H54 (cell line): ENCODE measurements at places on chromosomes 7 and 10.

GRCh38 chr10:93999401-93999851 is 5.7 kb downstream of the PLCE1 start:
- no peak for DNase-seq

- DNase-seq, result no peak
Measured at GRCh38 chr10:30455816-30456215, 21.8 kb downstream of the MAP3K8 start.

GRCh38 chr7:100080907-100081534 is 502 bp downstream of the ZNF3 start:
- DNase-seq, result no peak

GRCh38 chr7:118573085-118573484 is 348.6 kb downstream of the ANKRD7 start:
- no peak for DNase-seq

DNA sequence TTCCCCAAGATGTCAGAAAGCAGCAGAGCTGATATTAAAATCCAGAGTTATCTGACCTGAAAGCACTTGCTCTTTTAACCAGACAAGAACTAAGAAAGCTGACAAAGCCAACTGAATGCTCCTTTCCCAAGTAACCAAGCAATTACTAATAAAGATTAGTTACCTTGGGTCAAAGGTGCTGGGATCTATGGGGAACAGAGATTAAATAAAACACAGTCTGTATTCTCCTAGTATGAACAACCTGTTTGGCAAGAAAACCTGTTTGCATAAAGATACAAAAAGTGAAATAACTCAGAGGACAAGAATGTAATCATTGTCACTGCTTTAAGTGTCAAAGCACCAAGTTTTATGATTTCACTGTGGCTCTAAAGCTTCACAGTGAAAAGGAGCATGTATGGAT is 35.7 kb downstream of the ITPRID1 start:
- DNase-seq, result no peak

DNA sequence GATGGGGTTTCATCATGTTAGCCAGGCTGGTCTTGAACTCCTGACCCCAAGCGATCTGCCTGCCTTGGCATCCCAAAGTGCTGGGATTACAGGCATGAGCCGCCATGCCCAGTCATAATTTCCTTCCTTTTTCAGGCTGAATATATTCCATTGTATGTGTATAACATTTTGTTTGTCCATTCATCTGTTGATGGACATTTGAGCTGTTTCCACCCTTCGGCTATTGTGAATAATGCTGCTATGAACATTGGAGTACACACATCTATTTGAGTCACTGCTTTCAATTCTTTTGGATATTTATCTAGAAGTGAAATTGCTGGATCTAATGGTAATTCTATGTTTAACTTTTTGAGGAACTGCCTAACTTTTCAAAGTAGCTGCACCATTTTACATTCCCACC is 34.6 kb downstream of the TLX1 start:
- no peak for DNase-seq

GRCh38 chr10:31723106-31723750 is 205.4 kb downstream of the ARHGAP12 start:
- no peak for DNase-seq

GRCh38 chr7:37532636-37533035 is 84.0 kb upstream of the ELMO1 start:
- no peak for DNase-seq

DNA sequence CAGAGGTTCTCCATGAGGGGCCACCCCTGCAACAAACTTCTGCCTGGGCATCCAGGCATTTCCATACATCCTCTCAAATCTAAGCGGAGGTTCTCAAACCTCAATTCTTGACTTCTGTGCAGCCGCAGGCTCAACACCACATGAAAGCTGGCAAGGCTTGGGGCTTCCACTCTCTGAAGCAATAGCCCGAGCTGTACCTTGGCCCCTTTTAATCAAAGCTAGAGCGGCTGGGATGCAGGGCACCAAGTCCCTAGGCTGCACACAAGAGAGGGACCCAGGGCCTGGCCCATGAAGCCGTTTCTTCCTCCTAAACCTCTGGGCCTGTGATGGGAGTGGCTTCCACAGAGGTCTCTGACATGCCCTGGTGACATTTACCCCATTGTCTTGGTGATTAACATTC is 43.8 kb downstream of the CDHR3 start:
- no peak for DNase-seq

DNA sequence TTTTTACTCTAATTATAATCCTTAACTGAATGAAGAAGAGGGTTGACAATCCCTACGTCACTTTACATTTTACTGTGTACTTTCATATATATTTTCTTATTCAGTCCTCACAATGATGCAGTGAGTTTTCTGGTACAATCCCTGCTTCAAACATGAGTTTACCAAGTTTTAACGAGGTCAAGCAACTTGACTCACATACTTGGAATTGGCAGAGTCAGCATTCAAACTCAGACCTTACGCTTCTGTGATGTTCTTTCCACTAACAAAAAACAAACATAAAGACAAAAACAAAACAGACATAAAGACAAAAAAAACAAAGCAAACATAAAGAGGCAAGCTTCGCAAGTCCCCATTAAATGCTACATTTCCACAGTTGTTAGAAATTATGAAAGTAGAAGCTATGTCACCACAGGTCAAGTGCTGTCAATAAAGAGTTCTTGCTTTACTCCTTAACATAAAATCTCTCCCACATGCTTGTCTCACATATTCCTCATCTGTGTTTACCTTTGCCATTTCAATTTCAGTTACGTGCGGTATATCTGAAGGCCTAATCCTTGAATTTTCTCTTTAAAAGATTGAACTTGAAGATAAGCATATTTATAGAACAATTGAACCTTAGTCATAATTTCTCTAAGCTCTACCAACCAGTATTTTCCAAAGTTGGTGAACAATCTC is 217.3 kb downstream of the CELF2 start:
- no peak for DNase-seq

- DNase-seq, result no peak
Measured at GRCh38 chr10:51386248-51386885, 312.1 kb downstream of the PRKG1 start.

DNA sequence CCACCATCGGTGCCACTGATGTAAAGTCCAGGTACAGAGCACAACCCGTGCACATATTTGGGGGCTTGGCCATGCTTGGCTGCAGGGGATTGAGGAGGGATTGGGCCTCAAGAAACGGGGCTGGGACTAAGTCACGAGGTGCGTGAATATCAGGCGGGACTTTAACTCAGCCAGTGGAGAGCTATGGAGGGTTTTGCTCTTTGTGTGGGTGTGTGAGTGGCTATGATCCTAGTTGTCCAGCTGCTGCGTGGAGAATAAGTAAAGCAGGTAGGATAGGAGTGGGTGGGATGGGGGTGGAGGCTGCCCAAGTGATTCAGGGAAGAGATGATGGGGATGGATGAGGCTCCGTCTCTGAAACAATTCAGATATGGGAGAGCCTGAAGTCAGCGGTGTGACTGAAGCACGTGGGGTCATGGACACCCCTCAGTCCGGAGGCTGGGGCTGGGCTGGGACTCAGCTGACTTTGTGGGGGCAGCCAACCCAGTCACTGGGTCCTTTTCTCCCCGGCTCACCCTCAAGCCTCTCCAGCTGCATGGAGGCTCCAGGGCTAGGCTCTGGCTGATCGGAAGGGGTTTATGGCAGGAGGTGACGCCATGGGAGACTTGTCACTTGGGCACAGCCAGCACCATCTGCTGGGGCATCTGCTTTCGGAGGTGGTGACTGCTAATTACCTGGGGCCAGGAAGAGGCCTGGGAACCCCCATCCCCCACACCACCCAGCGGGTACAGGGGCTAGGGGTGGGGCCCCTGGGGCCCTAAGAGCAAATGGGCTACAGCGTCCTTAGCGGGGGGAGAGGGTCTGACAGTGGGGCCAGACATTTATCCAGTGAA is 1.7 kb upstream of the LFNG start:
- no peak for DNase-seq

- DNase-seq, result no peak
Measured at GRCh38 chr10:99232360-99232999, 3.2 kb downstream of the HPSE2 start.

- DNase-seq, result peak; percentile 55
Measured at GRCh38 chr7:158863611-158864506, 7.5 kb downstream of the DYNC2I1 start.

GRCh38 chr7:8382004-8382730 is 51.2 kb upstream of the NXPH1 start:
- no peak for DNase-seq

DNA sequence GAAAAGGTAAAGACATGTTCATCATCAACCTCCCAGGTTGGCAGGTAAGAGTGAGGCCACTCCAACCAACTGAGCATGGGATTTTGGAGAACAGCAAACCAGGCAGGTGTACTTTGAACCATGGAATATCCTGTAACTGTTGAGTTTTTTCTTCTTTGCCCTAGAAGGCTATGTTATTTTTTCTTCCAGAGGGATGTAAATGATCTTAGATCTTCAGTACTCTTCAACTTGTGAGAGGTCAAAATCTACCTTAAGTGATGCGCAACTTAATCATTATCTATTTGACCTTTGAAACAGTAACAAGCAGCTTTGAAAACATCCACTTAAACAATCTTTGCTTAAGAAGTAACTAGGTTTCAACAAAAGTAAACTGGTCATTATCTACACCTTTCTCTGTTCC is at the start of gene CUBN:
TSS of gene CUBN (minus strand) at position 71 of the 400 bp plus-strand sequence. CDS start at position 25, 46 bp downstream.
- DNase-seq, result no peak

DNA sequence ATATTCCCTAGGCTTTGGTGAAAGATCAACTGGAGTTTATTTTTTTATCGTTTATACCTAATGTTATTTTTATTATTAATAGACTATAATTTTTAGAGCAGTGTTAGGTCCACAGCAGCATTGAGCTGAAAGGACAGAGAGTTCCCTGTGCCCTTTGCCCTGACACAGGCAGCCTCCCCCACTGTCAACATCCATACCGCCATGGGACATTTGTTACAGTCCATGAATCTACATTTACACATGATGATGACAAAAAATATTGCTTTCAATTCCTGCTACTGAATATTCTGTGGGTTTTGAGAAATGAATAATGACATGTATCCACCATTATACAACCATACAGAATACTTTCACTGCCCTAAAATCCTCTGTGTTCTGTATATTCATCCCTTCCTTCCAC is 1297.5 kb upstream of the SORCS1 start:
- DNase-seq, result no peak

DNA sequence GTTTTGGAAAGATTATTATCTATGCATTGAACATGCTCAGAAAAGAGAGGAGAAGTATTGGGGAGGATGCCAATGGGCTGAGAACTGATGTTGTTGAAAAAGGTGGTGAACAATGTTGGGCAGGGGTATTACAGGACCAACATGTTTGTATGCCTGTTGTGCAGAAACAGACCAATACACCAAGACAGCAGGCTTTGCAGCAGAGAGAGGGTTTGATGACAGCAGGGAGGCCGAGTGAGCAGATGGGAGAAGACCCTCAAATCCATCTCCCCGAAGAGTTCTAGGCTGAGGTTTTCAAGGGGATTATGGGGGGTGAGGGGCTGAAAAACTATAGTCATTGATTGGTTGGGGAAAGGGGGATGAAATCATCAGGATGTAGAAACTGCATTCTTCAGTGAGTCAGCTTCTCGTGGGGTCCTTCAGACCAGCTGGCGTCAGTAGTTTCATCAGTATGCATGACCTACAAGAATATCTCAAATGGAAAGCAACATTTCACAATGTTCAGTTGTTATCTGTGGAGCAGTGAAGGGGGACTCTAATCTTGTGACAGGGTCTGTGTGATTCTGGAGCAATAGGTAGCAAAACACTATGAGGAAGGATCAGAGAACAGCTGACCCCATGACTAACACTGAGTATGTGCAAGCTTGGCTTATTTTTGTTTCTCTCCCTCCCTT is 167.8 kb downstream of the BAMBI start:
- DNase-seq, result no peak

- peak; percentile 11 for DNase-seq
Measured at GRCh38 chr7:140810830-140811556, 113.7 kb downstream of the BRAF start.

- peak; percentile 62 for DNase-seq
Measured at GRCh38 chr10:72337039-72337629, 17.6 kb downstream of the DNAJB12 start.

- DNase-seq, result no peak
Measured at GRCh38 chr10:14123139-14123538, 207.6 kb downstream of the FRMD4A start.

- no peak for DNase-seq
Measured at GRCh38 chr7:68573271-68574005, 1024.8 kb upstream of the AUTS2 start.

GRCh38 chr7:22823142-22823497 is 471 bp upstream of the TOMM7 start:
- no peak for DNase-seq

DNA sequence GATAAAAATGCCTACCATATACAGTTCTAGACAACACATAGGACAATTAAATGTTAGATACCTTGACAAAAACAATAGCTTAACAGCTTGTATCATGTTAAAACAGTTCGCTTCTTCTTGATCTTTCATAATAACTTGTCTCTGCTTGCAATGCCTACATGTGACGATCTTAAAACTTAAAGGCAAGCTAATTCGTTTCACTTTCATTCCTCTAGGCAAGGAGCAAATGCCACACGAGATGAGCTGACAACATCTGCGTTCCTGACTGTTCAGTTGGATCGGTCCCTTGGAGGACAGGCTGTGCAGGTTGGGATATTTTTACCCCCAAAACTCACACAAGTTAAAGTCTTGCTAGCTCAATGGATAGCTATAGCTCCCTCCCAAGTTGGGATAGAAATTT is 51.6 kb upstream of the ARL4A start:
- no peak for DNase-seq

DNA sequence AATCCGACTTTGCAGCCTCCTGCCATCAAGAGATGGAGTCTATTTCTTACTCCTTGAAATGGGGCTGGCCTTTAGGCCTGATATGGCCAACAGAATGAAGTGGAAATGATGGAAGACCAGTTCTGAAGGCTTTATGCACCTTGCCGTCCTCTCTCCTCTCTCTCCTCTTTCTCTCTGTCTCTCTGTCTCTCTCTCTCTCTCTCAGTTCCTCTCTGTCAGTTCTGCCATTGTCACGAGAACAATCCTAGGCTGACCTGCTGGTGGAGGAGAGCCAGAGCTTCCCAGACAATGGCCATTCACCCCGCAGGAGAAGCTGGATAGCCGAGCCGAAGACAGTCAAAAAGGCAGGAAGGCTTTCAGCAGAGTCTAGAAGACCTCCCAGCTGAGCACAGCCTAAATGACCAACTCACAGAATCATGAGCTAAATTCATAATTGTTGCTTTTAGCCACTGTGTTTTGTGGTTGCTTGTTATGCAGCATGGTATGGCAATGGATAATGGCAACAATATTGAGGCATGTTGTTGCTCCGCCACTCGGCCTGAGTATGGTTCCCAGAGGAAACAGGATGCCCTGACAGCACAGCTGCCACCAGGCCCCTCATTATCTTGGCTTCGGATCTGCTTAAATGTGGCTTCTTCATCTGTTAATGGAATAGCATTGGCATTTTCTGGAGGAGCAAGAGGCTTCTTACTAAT is 35.5 kb downstream of the FRMPD2 start:
- DNase-seq, result no peak

- no peak for DNase-seq
Measured at GRCh38 chr7:43443381-43443780, 139.5 kb upstream of the STK17A start.
